ENCODE measurements at places on chromosomes 5 and 9.

DNA sequence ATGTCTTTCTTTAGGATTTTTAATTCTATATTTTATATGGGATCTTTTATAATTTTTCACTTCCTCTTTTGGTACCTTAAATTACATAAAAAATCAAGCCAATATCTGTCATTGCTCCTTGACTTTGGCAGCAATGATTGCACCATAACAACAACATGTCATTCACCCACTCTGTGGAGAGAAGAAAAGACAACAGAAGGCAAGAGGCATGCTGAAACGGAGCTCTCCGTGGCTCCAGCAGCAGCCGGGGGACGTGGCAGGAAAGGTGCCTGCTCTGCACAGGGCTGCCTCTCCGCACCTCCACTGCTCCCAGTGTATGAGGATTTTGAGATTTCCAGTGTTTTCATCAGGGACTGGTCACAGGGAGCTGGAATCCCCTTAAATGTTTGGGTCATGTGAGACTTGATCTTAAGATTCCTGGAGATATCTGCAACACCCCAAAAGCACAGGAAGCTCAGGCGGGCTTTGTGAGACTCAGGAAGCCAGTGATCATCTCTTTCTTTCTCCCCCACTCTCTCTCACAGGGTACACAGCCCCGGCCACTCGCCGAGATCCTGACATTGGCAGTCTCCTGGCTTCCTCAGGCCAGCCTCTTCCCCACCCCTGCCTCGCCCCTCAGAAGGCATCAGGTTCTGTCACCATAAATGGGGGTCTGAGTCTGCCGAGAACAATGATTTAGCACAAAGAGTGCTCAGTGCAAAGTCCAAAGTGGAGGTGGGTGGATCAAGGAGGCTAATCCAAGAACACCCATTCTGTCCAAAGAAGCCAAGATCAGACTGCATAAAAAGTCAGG, 74.6 kb downstream of the ACTL7B start:
- no peak for DNase-seq

- DNase-seq = no peak
These were observed 127.5 kb downstream of the RFK start for GRCh38 chr9:76266649-76267283.

GRCh38 chr5:17330386-17330785, 113.0 kb downstream of the BASP1 start:
- no peak for DNase-seq

- DNase-seq = no peak
These were observed 7.4 kb upstream of the ADGRD2 start for GRCh38 chr9:124442826-124443225.

DNA sequence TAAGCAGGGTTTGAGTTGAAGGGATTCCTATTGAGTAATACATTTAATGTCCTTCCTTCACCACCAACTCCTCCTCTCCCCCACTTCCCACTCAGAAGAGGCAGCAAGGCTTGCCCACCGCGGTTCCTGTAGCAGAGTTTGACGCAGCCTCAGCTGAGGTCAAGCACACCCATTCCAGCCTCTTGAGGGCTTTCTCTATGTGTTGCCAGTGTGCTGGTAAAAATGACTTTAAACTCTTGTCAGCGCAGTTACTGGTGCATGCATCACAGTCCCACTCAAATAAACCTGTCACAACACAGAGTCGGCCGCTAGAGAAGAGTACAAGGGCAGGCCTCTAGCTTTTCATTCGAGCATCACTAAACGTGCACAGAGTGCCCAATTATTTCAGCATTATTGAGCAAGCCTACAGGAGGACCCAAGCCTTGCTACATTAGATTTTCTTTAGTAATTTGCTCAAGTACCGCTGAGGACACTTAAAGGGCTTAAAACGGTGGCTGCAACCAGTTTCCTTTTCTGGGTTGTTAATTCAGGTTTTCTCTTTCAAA, 79.6 kb downstream of the TLE4 start:
- DNase-seq = no peak

DNA sequence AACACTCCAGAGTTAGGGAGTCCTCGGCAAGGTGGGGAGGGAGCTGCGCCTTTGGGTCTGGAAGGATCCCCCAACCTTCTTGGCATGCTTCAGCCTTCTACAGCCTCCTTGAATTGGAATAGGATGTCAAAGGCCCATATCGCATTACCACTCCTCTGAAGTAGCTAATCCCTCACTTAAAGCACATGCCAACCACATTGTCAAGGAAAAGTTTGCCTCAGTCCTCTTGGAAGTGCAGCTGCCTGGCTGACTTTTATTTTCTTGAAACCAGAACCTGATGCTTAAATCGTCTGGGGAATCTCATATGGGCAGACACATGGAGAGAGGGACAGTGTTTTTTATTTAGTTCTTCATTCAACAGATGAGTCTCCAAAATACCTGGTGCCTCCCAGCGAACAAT, 14.5 kb downstream of the CXCL14 start:
- no peak for DNase-seq

- DNase-seq = no peak
These were observed 53.5 kb upstream of the OTULINL start for GRCh38 chr5:14528115-14528514.

DNA sequence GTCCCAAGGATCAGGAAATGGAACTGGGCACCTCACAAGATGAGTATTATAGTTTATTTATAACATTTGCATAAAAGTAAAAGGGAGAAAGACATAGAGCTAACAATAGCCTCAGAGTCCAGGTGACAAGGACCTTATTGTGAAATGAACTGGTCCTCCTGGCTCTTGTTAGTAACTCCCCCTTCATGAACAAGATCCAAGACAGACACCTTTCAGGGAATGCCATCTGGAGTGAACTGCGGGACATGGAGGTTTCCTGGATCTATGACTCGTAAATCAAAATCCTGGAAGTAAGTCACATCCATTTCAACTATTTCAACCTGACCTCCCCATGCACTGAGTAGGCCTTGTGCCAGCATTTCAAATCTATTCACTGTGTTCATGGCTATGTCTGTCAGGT, 129.5 kb upstream of the GAS1 start:
- no peak for DNase-seq

- DNase-seq = no peak
These were observed 124.2 kb upstream of the TNPO1 start for GRCh38 chr5:72692231-72692637.

Data from activated T-cell treated with anti-CD3 and anti-CD28 coated beads, Interleukin-2, amount 50 U/mL, for 48 hours (primary cell).